ENCODE measurements at places on chromosomes 1 and 21.
A peak's percentile ranks its signal among the peaks of the same experiment; 100 is the strongest.

GRCh38 chr1:116692879-116693278, 25.3 kb upstream of the IGSF3 start:
- DNase-seq = no peak

DNA sequence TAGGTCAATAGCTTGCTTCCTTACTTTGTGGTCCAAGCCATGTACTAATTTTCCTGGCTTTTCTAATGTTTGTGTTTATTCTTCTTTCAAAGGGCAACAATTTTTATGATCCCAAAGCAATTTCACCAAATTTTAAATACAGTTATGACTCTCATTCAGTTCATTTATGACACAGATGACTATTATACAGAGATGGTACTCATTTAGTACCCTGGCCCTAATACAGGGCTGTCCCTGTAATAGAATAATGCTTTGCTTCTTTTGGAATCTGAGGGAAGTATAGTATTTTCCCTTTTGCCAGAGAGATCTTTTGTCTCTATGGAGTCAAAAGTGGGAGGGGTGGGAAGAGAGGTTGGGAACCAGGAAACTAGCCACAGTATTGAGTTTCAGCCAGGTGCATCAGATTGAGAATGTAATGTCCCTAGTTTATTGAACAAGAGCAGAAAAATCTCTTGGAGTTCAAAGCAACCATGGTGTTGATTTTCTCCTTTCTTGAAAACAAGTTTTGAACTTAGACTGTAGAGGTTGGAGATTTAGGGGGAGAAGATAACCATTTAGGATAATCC, 20.4 kb downstream of the DENND2D start:
- DNase-seq = no peak

- DNase-seq = no peak
These were observed 10.7 kb downstream of the LRRC47 start for GRCh38 chr1:3785456-3786157.

DNA sequence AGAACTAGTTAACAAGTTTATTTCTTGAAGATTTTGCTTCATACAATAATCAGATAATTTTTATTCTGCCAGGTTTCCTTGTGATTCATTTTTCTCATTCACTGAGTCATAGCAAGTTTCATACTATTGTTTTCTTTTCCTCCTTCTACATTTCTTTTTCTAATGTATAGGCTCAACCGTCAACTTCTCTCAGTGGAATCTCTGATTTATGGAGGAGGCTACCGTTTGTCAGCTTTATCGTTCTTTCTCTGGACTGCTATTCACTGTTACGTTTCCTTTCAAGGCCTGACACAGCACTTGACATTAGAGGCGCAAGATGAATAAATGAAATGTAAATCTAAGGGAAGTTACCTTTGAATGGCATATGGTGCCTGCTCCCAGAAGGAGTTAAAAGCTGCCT, 284.3 kb upstream of the NR5A2 start:
- no peak for DNase-seq

DNA sequence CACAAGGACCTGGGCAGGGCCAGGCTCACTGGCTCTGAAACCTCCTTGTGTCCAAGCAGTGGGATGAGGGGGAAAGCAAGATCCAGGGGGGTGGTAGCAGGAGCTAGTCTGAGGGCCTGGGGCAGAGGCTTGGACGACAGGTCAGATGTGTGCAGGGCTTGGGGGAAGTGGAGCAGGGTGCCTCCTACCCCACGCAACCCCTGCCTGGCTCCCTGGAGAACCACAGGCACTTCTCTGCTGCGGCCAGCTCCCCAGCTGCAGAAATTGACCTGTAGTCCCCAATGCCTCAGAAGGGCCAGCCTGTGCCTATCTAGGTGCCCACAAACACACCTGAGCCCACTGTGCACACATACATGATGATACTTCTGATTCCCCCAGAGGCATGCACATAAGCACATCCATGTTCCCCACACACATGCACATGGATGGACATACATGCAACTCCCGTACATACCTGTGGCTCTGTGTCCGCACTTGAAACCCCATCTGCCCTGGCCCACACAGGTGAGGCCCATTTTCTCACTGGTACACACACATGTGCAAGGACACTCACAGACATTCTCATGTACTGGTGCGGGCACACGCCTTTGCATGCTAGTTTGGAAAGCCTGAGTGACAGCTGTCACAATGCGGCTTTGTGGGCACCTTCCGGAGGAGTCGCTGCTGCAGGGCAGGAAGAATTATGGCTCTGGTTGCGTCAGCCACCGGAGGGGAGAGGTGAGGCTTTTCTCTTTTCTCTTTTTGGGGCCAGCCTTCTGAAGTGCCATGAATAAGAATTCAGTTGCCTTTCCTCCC, 247.2 kb upstream of the CSF3R start:
- no peak for DNase-seq

DNA sequence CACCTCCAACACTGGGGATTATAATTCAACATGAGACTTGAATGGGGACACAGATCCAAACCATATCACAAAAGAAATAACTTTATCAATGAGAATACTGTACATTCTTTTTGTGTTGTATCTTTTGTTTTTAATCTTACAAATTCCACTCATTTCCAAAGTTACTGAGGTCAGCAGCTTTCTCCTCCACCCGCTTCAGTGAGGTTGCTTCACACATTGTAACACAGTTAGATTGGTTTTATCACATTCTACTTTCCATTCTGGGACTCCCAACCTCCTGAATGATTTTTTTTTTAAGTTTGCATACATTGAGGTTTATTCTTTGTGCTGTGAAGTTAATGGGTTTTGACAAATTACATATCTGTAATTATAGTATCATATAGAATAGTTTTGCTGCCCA, 43.8 kb downstream of the DDAH1 start:
- DNase-seq = no peak

GRCh38 chr1:58764294-58764978, 19.4 kb downstream of the JUN start:
- DNase-seq = peak; percentile 68

- no peak for DNase-seq
These were observed 92.1 kb upstream of the LMO4 start for GRCh38 chr1:87236585-87236984.

DNA sequence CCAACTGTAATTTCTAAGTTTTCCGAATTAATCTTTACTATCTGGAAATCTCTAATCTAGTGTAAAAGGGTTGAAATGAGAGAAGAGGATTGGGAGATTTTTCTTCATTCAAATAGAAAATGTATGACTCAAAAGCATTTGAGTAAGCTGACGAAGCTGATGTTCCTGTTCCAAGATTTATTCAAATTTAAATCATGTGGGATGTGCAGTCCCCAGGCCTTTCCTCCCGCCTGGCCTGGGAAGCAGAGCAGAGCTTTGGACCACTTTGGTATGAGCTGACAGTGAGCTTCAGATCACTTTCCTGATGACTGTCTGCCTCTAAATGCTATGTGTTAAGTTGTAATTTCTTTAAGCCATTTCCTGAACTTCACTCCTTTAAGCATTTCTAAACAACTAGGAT, 192.0 kb downstream of the DHRS3 start:
- no peak for DNase-seq

DNA sequence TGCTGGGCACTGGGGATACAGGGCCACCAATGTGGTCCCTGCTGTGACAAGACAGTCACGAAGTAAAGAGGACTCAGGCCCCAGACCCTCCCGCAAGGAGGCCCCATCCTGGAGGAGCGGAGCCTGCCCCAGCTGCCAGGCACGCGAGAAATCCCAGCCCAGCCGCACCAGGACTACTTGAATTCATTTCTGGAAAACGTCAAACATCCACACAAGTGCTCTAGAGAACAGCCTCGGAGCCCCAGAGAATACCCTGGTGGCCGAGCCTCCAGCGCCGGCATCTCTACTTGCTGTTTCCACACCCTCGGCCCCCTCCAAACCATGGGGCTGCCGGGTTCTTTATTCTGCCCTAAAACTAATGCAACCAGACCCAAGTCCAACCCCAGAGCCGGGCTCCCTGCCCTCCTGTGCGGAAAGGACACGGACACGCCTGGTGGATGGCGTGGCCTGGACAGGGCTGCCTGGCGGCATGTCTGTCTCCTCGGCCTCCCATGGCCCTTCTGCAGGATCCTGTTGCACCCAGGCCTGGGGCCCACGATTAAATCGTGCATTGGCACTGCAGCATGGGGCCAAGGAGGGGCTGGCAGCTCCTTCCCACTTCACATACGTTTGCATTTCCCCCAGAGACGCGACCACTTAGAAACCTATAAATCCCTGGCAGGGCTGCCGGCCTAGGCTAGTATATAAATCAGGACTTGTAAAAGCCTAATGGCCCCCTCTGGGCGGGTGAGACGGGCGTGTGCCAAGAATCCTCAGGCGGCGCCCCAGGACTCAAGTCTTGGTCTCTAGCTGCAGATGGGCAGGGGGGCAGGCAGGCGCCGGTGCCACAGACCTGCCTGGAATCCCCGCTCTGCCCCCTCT, 41.2 kb downstream of the DMRTB1 start:
- DNase-seq = no peak

GRCh38 chr1:24894002-24894401, 36.1 kb downstream of the RUNX3 start:
- no peak for DNase-seq

- no peak for DNase-seq
These were observed 14.5 kb upstream of the GBP3 start for GRCh38 chr1:89037186-89037585.

- DNase-seq = no peak
These were observed 405.0 kb downstream of the MATN1 start for GRCh38 chr1:30318413-30318812.

DNA sequence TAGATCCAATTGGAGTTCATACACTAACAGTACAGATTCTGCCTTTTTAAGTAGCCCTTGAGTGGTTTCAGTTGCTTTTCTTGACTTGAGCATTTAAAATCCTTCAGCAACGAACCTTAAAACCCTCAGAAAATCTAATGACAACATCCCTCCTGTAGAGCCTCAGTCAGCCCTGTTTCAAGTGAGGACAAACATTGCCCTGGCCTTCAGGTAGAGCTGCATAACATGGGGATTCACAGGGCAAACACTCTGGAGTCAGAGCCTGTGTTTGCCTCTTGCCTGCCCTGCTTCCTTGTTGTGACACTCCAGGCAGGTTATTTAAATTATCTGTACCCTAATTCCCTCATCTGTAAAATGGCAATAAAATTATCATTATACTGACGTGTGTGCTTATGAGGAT, 96.1 kb upstream of the KCNA3 start:
- no peak for DNase-seq

GRCh38 chr1:6800745-6801144, 15.5 kb downstream of the CAMTA1 start:
- DNase-seq = no peak

GRCh38 chr1:58929671-58930325, 146.0 kb upstream of the JUN start:
- DNase-seq = no peak

GRCh38 chr1:3467096-3468036, 12.9 kb downstream of the ARHGEF16 start:
- no peak for DNase-seq

- no peak for DNase-seq
These were observed 11.6 kb downstream of the ENO1 start for GRCh38 chr1:8866792-8867415.

GRCh38 chr1:198417039-198417438, 123.4 kb downstream of the ATP6V1G3 start:
- no peak for DNase-seq

DNA sequence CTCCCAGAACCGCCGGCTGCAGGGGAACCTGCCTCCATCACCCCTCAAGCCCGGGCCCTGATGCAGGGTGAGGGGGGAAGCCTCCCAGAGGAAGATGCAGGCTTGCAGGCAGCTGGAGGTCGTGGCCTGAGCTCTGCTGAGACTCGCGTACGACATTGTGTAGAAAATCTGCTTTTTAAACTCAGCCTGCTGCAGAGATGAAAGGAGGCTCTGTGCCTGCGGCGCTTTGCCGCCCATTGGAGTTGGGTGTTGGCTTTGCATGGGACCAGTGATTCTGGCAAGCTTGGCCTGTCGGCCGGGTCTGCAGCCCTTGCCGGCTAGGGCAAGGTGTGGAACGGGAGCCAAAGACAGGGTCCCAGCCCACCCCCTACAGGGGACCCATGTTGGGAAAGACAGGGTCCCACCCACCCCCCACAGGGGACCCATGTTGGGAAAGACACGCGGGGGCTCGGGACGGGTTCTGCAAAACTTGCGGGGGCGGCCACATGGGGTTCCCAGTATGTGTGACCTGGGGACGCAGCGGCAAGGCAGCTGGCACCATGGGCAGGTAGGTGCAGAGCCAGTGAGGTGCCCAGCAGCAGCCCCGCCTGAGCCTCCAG, 55.6 kb downstream of the SLX9 start:
- no peak for DNase-seq

GRCh38 chr1:147624011-147624410, 46.3 kb downstream of the ACP6 start:
- DNase-seq = no peak

DNA sequence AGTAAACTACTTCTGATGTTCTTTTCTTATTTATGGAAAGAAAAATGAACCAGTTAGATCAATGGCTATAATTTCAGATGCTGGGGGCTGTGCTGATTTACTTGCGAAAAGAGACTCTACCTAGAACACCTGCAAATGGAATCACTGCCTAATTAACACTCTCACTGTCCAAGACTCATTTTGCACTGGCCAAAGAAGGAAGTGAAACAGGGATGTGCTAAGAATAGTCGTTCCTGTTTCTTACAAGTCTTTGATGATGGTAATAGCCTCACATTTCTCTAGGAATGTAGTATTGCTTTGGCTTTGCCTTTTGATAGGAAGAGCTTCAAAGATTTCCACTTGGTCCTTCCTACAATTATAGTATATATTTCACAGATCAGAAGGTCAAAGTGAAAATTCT, 12.7 kb upstream of the TSNAX start:
- no peak for DNase-seq

DNA sequence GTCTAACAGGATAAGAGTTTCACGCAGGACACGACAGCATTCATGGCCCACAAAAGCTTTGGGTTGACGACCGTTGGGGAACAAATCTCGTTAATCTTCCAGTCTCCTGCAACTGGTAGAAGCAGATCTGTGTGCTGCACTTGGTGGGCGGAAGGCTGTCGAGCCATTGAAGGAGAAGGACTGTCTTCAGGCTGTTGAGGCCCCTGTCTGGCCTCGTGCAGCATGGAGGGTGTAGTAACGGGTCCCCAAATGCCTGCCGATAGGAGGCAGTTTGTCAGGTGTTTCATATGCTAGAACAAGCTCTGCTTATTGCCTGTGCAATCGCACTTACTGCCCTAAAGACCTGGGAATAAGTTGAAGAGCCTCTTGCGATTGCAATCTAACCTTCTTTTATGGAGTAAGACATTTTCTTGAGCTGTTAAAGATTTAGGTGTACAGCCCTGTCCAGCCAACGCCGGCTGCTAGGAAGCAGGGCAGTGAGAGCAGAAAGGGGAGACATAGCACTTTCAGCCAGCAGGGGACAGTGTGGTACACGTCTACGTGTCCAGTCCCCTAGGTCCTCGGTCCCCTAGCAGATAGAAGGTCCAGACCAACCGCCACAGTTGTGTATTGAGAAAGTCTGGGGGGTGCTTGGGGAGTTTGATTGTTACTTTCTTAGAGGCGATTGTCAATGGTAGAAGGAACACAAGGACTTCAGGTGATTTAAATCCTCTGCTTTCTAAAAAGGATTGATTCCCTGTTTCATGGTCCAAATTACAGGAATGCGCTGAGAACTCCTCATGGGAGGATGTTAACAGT, 102.3 kb upstream of the TMPRSS2 start:
- DNase-seq = no peak

All from HS-5 (cell line).